ENCODE measurements at places on chromosomes 6 and 20.

DNA sequence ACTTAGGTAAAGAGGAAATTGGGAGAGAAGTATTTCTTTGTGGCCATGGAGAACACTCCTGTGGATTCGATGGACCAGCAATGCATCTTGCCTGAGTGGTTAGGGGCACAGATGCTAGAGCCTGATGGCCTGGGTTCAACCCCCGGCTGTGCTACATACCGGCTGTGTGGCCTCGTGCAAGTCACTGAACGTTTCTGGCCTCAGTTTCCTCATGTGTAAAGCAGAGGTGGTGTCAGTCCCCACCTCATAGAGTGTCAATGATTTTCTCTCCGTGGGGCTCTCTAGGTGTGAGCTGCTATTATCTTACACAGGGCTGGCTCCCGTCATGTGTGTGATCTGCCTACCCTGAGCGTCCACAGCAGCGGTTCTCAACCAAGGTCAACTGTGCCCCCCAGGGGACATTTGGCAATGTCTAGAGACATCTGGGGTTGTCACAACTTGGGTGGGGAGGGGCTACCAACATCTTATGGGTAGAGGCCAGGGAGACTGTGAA lies 50.0 kb upstream of the PTPN1 start:
- no peak for DNase-seq

DNA sequence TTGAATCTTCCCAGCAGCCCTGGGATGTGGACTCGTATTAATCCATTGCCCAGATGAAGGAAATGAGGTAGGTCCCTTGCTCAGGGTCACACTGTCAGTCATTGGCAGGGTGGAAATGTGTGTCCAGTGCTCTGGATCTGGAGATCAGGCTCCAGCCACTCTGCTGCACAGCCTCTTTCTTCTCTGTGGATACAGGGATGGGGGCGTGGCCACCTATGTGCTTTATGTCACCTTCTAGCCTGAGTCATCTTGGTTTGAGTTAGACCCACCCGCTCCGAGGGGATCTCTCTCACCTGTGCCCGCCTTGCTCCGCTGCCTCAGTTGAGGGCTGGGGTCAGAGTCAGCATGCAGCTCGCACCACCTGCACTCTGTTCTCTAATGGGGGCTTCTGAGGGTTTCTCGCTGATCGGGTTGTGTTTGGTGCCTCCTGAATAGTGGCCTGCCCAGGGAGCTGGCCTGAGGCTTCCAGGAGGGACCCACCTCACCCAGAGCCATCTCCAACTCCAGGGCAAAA lies 80.0 kb downstream of the TCP11 start:
- no peak for DNase-seq

- peak; percentile 59 for DNase-seq
Observed at GRCh38 chr6:70277470-70277869, 25.4 kb downstream of the COL9A1 start.

- no peak for DNase-seq
Observed at GRCh38 chr6:120816794-120817193, 517.5 kb downstream of the TBC1D32 start.

GRCh38 chr6:157267654-157268053 lies 55.7 kb downstream of the TMEM242 start:
- DNase-seq = no peak

GRCh38 chr6:331622-332521 lies 39.6 kb downstream of the DUSP22 start:
- DNase-seq = no peak

DNA sequence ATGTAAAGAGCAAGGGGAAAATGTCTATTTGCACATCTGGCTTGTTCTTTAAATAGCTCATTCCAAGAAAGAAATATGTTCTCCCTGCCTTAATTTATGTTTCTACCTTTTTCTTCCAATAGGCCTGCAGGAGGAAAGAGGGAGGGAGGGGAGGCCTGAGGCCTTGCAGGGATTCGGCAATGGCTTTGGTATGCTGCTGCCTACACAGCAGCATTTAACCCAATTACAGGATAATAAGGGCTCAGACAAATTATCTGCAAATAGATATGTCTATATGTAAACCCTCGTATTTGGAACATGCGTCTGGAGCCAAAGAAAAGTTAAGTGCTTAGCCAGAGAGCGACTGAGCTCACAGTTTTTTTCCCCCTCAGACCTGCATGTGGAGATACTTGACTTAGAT lies 277.2 kb downstream of the CDC5L start:
- peak; percentile 84 for DNase-seq

- no peak for DNase-seq
Observed at GRCh38 chr20:59318803-59319202, 18.4 kb downstream of the EDN3 start.

GRCh38 chr6:4380881-4381281 lies 245.5 kb upstream of the ECI2 start:
- DNase-seq = no peak

DNA sequence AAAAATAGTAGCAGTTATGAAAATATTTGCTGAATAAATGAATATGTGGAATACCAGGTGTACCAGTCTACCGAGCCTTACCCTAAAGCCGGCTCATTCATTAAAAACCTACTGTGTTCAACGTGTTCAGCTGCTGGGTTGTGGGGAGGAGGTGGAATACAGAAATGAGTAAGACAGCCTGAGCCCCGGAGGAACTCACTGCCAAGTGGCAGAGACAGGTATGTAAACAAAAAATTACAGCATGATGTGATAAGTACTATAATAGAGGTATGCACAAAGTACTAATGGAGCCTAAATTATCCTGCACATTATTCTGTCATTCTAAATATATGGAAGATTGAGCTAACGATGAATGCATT lies 6.8 kb upstream of the ADTRP start:
- no peak for DNase-seq

GRCh38 chr6:134340179-134340975 lies 22.5 kb upstream of the SGK1 start:
- DNase-seq = no peak

- no peak for DNase-seq
Observed at GRCh38 chr6:150880336-150880735, 14.8 kb downstream of the MTHFD1L start.

- no peak for DNase-seq
Observed at GRCh38 chr6:92339936-92340640, 1079.3 kb downstream of the EPHA7 start.

DNA sequence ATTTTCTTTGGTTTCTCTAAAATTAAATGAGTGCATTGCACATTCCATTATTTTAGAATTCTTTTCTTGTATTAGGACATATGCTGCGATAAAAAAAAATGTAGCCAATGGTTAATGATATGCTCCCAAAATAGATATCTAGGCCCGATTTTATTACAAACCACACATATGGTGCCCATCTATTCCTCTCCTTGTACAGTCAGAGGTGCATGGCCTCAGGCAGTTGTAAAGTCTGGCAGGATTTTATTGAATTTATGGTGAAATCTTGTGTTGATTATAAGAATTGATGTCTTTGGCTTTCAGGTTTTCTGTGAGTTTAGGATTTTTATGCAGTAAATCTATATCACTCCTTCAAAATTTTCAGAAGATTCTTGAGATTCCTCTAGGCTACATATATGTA lies 192.2 kb downstream of the RFPL4B start:
- DNase-seq = no peak

DNA sequence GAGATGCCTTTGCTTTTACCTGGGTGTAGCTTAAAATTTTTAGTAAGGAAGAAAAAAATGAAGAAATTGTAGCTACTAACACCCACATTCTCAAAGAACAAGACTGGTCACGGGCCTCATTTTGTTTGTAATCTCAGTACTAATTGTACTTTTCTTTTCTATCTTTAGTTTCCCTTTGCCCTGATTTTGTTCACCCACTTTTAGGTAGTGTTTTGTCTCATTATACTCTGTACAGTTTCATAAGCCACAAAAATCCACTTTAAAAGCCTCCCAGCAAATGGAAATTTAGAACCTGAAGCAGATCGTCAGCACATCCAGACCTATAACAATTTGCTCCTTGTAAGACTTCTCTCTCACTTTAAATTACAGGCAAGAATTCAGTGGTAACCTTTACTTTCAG lies 43.3 kb downstream of the TP53INP2 start:
- no peak for DNase-seq

All from muscle of leg (tissue), 16 donors.